ENCODE measurements at places on chromosomes 2 and 18. TPM values are rescaled to one million over a fixed set of nuclear protein-coding genes. Genes with fewer than 3 reads are reported as not detected.

DNA sequence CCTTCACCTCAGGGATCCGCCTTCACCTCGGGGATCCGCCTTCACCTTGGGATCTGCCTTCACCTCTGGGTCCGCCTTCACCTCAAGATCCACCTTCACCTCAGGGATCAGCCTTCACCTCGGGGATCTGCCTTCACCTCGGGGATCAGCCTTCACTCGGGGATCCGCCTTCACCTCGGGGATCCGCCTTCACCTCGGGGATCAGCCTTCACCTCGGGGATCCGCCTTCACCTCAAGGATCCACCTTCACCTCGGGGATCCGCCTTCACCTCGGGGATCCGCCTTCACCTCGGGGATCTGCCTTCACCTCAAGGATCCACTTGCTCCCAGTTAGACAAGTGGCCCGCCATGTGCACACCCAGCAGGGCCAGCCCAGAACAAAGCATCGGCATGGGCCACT, 7.3 kb downstream of the KIF1A start:
- H3K27me3 ChIP-seq: no peaks in the 10 kb centered on the region
- H3K4me1 ChIP-seq: no peaks in the 10 kb centered on the region
- DNase-seq: peak; percentile 37
- no peak overlapping the region for H3K4me3 ChIP-seq
- no peak overlapping the region for H3K27ac ChIP-seq
- H3K36me3 ChIP-seq: no peaks in the 10 kb centered on the region

- no peak overlapping the region for H3K4me3 ChIP-seq
- no peaks in the 10 kb centered on the region for H3K4me1 ChIP-seq
- H3K27me3 ChIP-seq: no peaks in the 10 kb centered on the region
- no peak overlapping the region for H3K27ac ChIP-seq
These were observed 55.6 kb downstream of the FAM117B start for GRCh38 chr2:202690321-202690900.

- no peaks in the 10 kb centered on the region for H3K27me3 ChIP-seq
- no peak overlapping the region for H3K4me3 ChIP-seq
- H3K27ac ChIP-seq: no peak overlapping the region
- DNase-seq: no peak
- H3K36me3 ChIP-seq: no peaks in the 10 kb centered on the region
- H3K4me1 ChIP-seq: no peaks in the 10 kb centered on the region
These were observed 3.5 kb upstream of the CDC42EP3 start for GRCh38 chr2:37674946-37675345.

DNA sequence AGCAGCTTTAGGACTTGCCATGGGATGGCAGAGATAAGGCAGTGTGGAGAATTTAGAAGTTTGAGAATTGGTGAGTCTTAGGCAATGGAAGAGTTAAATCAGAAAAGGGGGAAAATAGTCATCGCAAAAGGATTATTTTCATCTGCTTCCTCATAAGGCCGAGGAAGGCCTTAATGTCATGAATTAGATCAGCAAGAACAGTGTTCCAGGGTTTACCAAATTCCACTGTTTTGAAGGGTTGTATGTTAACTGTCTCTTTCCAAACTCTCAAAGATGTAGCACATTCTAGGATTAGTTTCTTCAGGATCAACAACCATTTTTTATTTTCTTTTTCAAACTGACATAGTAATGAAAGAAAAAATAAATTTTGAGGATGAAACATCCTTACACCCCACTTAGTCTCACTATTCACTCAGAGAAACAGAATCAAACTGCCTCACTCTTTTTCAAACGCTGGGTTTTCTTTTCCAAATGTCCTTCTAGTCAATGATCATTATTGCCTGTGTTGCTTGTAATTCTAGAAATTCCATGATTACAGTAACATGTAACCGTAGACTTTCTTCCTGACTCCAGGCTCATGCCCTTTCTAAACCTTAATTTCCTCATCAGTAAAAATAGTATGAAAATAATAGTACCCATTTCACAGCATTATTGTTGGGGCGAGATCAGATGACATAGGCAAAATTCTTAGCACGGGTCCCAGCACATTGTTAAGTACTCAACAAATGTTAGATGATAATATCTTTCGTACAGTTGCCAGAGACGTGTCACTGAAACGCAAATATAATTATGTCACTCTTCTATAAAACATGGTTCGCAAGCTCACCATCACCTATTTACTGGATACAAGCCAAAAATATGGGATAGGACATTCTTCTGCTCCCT, 23.6 kb downstream of the ZEB2 start:
- peak overlapping the region; percentile 15 for H3K27ac ChIP-seq
- no peak for DNase-seq
- no peaks in the 10 kb centered on the region for H3K36me3 ChIP-seq
- no peaks in the 10 kb centered on the region for H3K4me1 ChIP-seq

- H3K27ac ChIP-seq: no peak overlapping the region
- no peak for DNase-seq
- no peaks in the 10 kb centered on the region for H3K4me1 ChIP-seq
- no peaks in the 10 kb centered on the region for H3K27me3 ChIP-seq
- no peaks in the 10 kb centered on the region for H3K36me3 ChIP-seq
- H3K4me3 ChIP-seq: no peak overlapping the region
These were observed 299.2 kb downstream of the EXOC6B start for GRCh38 chr2:72526623-72527022.

DNA sequence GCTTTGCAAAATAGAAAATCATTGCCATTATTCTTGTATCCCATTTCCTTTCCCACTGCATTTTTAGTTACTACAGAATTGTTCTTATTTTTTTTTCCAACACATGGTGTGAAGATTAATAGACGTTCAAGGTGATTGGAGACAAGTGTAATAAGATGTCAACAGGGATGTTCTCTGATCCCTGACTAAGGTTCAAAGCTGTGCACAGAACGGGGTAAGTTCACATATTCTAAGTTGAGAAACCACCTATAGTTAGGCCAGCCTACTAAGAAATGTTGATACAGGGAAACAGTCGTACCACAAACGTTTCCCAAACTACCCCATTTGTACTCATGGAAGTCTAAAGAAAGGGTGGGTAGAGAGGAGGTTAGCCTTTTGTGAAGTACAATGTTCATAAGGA, 6.4 kb upstream of the TMEM17 start:
- H3K4me3 ChIP-seq: no peak overlapping the region
- H3K36me3 ChIP-seq: no peaks in the 10 kb centered on the region

GRCh38 chr2:8514274-8514662, 167.6 kb upstream of the ID2 start:
- H3K27ac ChIP-seq: no peak overlapping the region
- H3K36me3 ChIP-seq: no peaks in the 10 kb centered on the region
- H3K27me3 ChIP-seq: no peaks in the 10 kb centered on the region
- H3K4me3 ChIP-seq: no peak overlapping the region
- DNase-seq: no peak

- no peaks in the 10 kb centered on the region for H3K27me3 ChIP-seq
- peaks cover 41% of the 10 kb centered on the region for H3K4me1 ChIP-seq
- H3K27ac ChIP-seq: peak overlapping the region; percentile 81
- peak overlapping the region; percentile 17 for H3K4me3 ChIP-seq
- H3K36me3 ChIP-seq: no peaks in the 10 kb centered on the region
- peak; percentile 92 for DNase-seq
These were observed 1.1 kb upstream of the DUSP2 start for GRCh38 chr2:96146153-96146880.

SPATA3 gene
- not detected for total RNA-seq

RASGRP3 gene
- 11.8 TPM for total RNA-seq

CIDEA gene
- total RNA-seq: not detected

CNRIP1 gene
- total RNA-seq: 5.2 TPM

EVX2 gene
- not detected for total RNA-seq
